ENCODE measurements at places on chromosomes 12 and 14.

DNA sequence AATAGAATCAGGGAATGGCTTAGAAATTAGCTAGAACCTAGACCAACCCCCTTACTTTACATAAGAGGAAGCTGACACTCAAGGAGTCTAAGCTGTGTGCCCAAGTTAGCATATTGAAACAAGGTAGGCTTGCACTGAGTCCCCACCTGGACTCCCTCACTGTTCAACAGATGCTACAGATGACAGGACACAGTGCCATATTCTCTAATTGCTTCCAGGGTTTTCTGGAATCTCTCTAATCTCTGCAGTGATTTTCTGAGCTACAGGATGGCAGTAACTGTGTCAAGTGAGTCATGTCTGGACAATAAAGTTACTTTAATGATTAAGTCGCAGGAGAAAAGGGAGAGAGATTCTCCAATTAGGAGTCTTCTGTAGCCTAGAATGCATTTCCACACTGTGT is 35.8 kb downstream of the AKAP6 start:
- DNase-seq: no peak
- no peaks in the 10 kb centered on the region for H3K4me1 ChIP-seq
- no peaks in the 10 kb centered on the region for H3K36me3 ChIP-seq
- H3K4me3 ChIP-seq: no peak overlapping the region
- H3K27me3 ChIP-seq: no peaks in the 10 kb centered on the region

GRCh38 chr12:38653650-38654049 is 251.7 kb downstream of the CPNE8 start:
- no peaks in the 10 kb centered on the region for H3K27me3 ChIP-seq
- H3K36me3 ChIP-seq: no peaks in the 10 kb centered on the region
- H3K4me3 ChIP-seq: no peak overlapping the region
- DNase-seq: no peak
- no peaks in the 10 kb centered on the region for H3K4me1 ChIP-seq

GRCh38 chr12:82329508-82329907 is 28.7 kb downstream of the CCDC59 start:
- DNase-seq: no peak
- H3K27me3 ChIP-seq: no peaks in the 10 kb centered on the region
- no peak overlapping the region for H3K27ac ChIP-seq
- H3K4me1 ChIP-seq: no peaks in the 10 kb centered on the region
- no peak overlapping the region for H3K4me3 ChIP-seq
- H3K36me3 ChIP-seq: no peaks in the 10 kb centered on the region

DNA sequence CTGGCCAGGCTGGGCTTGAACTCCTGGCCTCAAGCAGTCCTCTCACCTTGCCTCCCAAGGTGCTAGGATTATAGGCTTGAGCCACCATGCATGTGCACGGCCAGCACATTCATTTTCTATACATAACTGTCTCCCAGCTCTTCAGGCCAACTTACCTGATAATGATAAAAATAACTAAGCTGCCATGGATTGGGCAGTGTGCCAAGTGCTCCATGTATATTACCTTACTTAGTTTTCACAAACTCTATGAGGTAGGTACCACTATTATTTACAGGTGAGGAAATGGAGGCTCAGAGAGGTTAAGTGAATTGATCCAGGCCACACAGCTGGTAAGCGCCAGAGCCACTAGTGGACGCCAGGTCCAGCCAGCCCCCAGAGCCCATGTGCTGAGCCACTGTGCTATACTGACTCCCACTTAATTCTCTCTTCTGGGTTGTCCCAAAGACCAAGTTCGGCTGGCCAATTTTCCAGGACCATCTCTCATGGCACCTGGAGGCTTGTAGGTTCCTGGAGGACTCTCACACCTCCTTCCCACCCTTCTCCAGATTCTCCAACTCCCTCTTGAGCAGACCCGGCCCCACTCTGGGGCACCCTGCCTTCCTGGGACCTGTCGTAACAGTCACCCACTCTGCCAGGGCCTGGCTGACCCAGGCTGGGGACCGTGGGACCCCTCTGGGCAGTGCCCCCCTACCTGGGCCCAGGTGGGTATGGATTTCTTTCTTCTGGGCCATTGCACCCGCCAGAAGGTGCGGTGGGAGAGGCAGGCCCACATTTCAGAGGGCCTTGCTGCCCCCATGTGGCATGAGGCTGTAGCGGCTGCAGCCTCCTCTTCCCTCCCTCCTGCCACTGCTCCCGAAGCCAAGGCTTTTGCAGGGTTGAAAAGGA is 30.2 kb upstream of the CIPC start:
- no peak overlapping the region for H3K27ac ChIP-seq
- H3K27me3 ChIP-seq: no peaks in the 10 kb centered on the region
- H3K4me3 ChIP-seq: no peak overlapping the region
- no peak for DNase-seq
- peaks cover 14% of the 10 kb centered on the region for H3K4me1 ChIP-seq

DNA sequence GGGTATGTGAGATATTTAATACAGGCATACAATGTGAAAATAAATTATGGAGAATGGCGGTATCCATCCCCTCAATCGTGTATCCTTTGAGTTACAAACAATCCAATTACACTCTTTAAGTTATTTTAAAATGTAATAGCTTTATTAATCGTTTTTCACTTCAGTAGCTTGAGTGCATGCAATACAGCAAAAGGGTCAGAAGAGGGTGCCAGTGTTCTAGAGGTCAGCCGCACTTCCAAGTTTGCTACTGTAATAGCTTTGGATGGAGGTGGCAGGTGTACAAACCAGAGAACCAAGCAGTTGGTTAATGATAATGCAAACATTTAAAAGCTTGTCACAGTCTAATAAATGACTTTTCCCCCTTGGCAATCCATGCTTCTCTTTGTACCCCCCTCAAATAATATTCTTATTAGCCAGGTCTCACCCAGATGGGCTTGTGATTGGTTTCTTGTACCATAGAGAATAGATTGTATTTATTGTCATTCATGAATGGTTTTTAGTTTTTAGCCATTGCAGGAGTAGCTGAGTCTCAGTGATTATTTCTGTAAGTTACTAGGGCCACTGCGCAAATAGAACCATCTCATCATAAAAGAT is 127.0 kb downstream of the ERC1 start:
- no peak for DNase-seq
- peaks cover 4% of the 10 kb centered on the region for H3K4me1 ChIP-seq
- H3K36me3 ChIP-seq: no peaks in the 10 kb centered on the region
- no peaks in the 10 kb centered on the region for H3K27me3 ChIP-seq

DNA sequence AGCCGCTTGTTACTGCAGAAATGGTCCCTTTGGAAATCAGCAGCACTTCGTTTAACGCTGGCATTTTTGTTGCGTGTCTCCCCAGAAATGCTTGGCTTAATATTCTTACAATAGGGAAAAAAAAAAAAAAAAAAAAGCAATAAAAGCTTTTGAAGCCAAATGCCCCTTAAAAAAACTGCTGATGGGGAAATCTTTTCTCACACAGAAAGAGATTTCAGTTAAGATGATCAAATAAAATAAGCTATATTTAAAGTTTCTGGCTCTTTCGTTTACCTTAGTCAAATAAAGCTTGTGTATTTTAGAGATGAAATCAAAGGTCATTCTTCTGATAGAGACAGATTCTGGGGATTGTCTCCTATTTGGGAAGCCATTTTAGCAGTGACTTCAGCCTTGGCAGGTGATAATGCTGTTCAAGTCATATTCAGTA is 52.4 kb upstream of the FRS2 start:
- H3K27me3 ChIP-seq: no peaks in the 10 kb centered on the region
- H3K36me3 ChIP-seq: no peaks in the 10 kb centered on the region
- DNase-seq: no peak
- no peak overlapping the region for H3K4me3 ChIP-seq

GRCh38 chr14:99145307-99145706 is 126.7 kb downstream of the BCL11B start:
- no peak overlapping the region for H3K4me3 ChIP-seq
- no peaks in the 10 kb centered on the region for H3K4me1 ChIP-seq
- DNase-seq: no peak
- H3K27me3 ChIP-seq: no peaks in the 10 kb centered on the region

DNA sequence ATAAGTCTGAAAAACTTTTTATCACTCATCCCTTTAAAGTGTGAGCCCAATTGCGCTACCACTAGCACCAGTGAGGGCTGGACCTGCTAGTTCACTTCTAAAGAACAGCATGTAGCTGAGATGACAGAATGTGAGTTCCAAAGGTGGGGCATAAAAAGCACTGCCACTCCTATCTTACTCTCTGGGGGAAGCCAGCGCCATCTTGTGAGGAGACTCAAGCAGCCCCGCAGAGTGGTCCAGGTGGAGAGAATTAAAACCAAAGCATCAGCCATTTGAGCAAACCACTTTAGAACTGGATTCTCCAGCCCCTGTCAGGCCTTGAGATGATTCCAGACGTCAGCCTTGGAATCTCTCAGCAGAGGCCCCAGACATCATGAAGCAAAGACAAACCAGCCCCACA is 39.9 kb downstream of the TMEM132D start:
- no peaks in the 10 kb centered on the region for H3K27me3 ChIP-seq
- H3K36me3 ChIP-seq: no peaks in the 10 kb centered on the region
- no peaks in the 10 kb centered on the region for H3K4me1 ChIP-seq
- DNase-seq: no peak
- no peak overlapping the region for H3K4me3 ChIP-seq

GRCh38 chr12:65817866-65818265 is 6.4 kb upstream of the HMGA2 start:
- no peaks in the 10 kb centered on the region for H3K4me1 ChIP-seq
- no peak overlapping the region for H3K27ac ChIP-seq
- no peak for DNase-seq
- H3K36me3 ChIP-seq: no peaks in the 10 kb centered on the region
- H3K27me3 ChIP-seq: peaks cover 1% of the 10 kb centered on the region

DNA sequence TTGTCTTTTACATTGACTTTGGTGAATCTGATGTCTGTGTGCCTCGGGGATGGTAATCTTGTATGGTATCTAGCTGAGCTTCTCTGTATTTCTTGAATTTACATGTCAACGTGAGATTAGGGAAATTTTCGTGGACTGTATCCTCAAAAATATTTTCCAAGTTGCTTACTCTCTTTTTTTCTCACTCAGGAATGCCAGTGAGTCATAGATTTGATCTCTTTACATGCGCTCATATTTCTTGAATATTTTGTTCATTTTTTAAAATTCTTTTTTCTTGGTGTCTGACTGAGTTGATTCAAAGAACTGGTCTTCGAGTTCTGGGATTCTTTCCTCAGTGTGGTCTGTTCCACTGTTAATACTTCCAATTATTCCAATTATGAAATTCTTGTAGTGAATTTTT is 207.7 kb downstream of the RAD51B start:
- no peak overlapping the region for H3K27ac ChIP-seq
- H3K4me3 ChIP-seq: no peak overlapping the region
- H3K27me3 ChIP-seq: no peaks in the 10 kb centered on the region
- no peak for DNase-seq

- no peaks in the 10 kb centered on the region for H3K36me3 ChIP-seq
- no peak for DNase-seq
- no peaks in the 10 kb centered on the region for H3K4me1 ChIP-seq
- no peak overlapping the region for H3K27ac ChIP-seq
- no peak overlapping the region for H3K4me3 ChIP-seq
These were observed 94.7 kb downstream of the ERGIC2 start for GRCh38 chr12:29286081-29286790.

GRCh38 chr12:6372403-6373003 is 2.9 kb downstream of the SCNN1A start:
- no peak for DNase-seq
- no peaks in the 10 kb centered on the region for H3K27me3 ChIP-seq
- no peak overlapping the region for H3K27ac ChIP-seq
- H3K4me1 ChIP-seq: peaks cover 10% of the 10 kb centered on the region
- no peak overlapping the region for H3K4me3 ChIP-seq

DNA sequence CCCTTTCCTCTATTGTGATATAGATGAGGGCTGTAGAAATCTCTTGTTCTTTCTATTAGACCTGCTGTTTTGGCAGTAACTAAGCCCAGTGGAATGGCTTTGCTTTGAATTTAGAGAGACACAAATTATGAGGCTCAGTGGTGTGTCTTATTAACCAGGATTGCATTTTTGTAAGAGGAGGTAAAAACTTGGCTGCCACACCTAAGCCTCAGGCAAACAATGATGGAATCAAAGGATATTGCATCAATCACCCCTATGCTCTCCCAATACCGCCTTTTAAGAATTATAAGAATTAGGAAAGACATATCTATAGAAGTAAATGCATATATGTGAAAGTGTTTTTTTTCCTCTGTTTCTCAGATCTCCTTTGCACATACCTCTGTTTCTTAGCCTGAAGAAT is 63.3 kb downstream of the ACSS3 start:
- H3K27me3 ChIP-seq: no peaks in the 10 kb centered on the region
- H3K4me1 ChIP-seq: no peaks in the 10 kb centered on the region
- H3K27ac ChIP-seq: no peak overlapping the region
- DNase-seq: no peak
- no peaks in the 10 kb centered on the region for H3K36me3 ChIP-seq

DNA sequence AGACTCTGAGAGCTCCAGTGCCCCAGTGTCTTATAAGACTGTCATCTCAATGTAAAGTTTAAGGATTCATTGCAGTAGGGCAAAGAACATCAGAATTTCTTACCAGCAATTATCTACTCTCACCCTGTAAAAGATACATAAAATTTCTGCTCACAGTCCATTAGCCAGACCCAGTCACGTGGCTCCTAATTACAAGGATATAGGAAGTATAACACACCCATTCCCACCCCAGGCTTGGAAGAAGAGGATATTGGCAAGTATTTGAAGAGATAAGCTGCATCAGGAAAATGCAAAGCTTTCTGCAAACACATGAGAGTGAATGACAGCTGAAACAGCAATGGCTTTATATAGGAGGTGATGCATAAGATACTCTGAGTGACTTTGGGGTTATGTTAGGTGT is 14.3 kb downstream of the SYT1 start:
- H3K4me3 ChIP-seq: no peak overlapping the region
- no peak for DNase-seq
- H3K4me1 ChIP-seq: no peaks in the 10 kb centered on the region

DNA sequence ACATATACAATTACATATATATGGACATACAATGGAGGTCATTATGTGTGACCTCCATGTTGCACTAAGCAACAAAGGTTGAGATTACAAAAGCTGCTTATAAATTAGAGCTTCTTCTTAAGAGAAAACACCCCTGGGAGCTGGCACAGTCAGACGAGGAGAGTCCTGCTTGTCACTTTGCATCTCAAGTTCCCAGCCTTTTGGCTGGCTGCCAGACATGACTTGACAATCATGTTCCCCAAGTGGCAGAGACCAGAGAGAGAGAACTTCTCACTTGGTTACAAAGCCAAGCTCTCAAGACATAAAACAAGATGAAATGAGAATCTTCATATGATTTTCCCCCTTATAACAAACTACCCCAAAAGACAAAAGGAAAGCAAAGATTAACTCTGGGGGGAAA is 8.5 kb upstream of the SYNJ2BP start:
- no peaks in the 10 kb centered on the region for H3K4me1 ChIP-seq
- H3K4me3 ChIP-seq: no peak overlapping the region
- H3K27me3 ChIP-seq: no peaks in the 10 kb centered on the region
- no peak for DNase-seq

DNA sequence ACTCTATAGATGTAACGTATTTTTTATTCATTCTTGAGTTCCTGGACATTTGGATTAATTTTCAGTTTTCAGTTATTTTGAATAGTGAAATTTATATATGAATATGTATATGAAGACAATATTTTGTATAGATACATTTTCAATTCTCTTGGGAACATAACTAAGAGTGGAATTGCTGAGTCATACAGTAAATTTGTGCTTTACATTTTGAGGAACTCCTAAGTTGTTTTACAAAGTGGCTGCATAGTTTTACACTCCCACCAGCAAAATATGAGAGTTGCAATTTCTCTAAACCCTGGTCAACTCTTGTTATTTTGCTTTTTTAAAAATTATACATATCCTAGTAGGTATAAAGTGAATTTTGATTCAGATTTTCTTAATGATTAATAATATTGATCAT is 1838.6 kb upstream of the SEL1L start:
- no peak overlapping the region for H3K27ac ChIP-seq
- H3K4me1 ChIP-seq: no peaks in the 10 kb centered on the region
- DNase-seq: no peak
- no peaks in the 10 kb centered on the region for H3K27me3 ChIP-seq
- H3K36me3 ChIP-seq: no peaks in the 10 kb centered on the region
- H3K4me3 ChIP-seq: no peak overlapping the region

Data from GM12878 (cell line).